ENCODE measurements at places on chromosomes 4 and X.

- DNase-seq, result no peak
Observed at GRCh38 chr4:101321481-101322042, 25.8 kb downstream of the PPP3CA start.

DNA sequence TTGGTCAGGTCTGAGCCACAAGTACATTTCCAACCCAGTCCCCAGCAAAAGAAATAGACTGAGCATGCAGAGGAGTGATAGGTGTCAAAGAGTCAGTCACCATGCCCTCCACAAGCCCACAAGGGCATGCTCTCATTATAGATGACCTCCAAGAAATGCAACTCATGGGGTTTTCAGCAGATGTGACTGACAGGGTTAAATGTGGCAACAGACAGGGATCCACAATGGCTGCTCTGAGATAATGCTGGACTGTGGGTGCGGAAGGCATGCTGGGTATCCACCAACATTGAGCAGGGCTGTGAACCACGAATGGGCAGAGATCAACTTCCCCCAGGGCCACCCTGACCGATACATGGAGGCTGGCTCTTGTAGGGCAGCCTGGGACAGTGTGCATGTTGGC lies 115.8 kb downstream of the BCOR start:
- DNase-seq, result no peak

- no peak for DNase-seq
Observed at GRCh38 chr4:55604996-55605395, 13.0 kb upstream of the PDCL2 start.

DNA sequence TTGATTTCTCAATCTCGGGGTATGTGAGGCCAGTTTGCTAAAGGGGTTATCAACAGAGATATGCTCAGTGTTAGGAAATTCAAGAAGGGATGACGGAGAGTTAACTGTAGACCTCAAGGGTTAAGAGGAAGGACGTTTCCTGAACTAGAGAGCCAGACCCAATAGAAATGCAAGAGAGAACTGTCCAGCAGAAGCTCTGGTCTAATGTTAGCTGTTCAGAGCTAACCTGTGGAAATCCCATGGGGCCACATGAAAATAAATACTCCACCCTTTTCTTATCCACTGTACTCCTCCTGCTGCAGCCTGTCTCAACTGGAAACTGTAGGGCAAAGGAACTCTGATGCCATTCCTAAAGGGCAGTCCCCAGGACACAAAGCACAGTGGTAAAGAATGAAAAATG lies 274.3 kb downstream of the DMD start:
- no peak for DNase-seq

GRCh38 chrX:17814557-17814956 lies 46.5 kb downstream of the RAI2 start:
- DNase-seq, result no peak

- no peak for DNase-seq
Observed at GRCh38 chrX:146456058-146456457, 353.5 kb upstream of the CXorf51B start.

DNA sequence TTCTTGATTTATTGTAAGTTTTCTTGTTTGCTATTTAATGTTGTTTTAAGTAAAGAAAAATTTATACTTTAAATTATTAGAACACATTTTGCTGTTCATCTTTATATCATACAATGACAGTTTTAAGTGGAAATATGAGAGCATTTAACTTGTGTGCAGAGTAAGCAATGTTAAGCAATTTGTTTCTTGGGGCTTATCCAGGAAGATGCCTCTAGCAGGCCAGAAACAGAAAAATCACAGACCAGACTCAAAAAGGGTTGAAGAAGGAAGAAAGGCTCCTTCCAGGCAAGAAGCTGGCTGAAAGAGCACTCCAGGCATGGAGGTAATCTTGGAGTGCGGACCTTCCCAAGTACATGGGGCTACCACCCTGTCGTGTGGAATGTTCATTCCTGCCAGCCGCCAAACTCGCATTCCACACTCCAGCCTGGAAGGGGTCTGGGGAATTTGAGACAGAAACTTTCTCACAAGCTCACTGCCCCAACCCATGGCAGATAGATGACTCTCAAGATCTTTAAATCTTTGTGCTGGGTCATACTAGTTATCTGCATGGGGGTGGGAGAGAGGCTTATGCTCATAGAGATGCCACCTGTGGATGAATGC lies 1521.3 kb upstream of the AGA start:
- no peak for DNase-seq

DNA sequence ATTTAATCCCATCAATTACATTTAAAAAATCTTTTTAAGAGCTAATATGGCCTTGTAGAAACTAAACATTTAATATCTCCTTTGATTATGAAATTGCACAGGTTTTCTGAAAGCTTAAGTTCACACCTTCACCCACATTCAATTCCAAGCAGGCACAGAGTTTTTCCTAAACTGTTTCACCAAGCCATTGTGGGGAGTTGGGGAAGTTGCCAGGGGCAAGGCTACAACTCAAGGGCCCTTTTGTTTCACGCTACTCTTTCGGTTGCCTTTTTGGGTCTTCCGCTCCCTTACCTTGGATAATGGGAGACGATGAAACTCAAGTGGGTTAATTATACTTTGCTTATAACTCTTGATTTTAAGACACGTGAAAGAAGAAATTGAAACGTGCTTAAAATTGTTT lies 33.3 kb downstream of the APBB2 start:
- no peak for DNase-seq

DNA sequence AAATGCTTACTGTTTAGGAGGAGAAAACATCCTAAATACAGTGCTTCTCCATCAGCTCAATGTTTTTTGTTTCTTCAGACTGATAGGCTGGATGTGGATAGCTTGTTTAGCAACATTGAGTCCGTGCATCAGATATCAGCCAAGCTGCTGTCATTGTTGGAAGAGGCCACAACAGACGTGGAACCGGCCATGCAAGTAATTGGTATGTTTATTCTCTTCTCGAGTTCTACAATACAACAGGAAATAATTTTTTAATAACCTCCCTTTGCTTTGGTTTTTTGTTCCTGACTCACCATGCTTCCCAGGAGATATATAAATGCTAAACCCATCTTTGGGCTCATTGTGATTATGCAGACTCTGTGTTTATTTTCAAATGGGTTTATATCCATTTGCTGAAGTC lies 60.9 kb downstream of the ARHGEF38 start:
- no peak for DNase-seq

GRCh38 chrX:129739578-129739977 lies 799 bp downstream of the XPNPEP2 start:
- no peak for DNase-seq

GRCh38 chr4:110793890-110794554 lies 171.1 kb upstream of the PITX2 start:
- no peak for DNase-seq

DNA sequence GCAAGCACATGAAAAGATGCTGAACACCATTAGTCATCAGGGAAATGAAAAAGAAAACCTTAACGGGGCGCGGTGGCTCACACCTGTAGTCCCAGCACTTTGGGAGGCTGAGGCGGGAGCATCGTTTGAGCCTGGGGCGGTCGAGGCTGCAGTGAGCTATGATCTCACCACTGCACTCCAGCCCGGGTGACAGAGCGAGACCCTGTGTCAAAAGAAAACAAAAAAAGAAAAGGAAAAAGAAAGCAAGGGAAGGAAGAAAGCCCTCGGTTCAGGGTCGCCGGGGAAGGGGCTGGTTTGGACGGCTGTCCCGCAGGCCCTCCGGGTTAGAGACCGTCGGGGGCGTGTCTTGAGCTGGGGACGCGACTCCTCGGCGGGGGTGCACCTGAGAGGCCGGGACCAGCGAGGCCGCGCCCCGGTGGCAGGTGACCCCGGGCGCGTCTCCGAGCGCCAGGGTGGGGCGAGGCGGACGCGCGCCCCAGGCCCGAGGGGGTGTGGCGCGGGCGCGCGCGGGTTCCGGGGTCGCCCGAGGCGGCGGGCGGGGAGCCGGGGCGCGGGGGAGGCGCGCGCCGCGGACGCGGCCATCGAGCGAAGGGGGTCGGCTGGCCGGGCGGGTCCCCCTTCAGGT lies 478 bp upstream of the PLXNA3 start:
- DNase-seq, result peak; percentile 74

- DNase-seq, result no peak
Observed at GRCh38 chr4:30860978-30861377, 140.8 kb downstream of the PCDH7 start.

DNA sequence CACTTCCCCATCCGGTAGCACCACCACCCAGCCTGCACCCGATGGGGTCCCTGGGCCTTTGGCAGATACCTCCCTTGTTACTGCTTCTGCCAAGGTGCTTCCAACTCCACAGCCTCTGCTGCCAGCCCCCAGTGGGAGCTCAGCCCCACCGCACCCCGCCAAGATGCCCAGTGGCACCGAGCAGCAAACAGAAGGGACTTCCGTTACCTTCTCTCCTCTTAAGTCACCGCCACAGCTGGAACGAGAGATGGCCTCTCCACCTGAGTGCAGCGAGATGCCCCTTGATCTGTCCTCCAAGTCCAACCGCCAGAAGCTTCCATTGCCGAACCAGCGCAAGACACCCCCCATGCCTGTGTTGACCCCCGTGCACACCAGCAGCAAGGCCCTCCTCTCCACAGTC lies 31.9 kb downstream of the BCORL1 start:
- DNase-seq, result no peak

- no peak for DNase-seq
Observed at GRCh38 chr4:38152721-38153386, 192.7 kb downstream of the PTTG2 start.

DNA sequence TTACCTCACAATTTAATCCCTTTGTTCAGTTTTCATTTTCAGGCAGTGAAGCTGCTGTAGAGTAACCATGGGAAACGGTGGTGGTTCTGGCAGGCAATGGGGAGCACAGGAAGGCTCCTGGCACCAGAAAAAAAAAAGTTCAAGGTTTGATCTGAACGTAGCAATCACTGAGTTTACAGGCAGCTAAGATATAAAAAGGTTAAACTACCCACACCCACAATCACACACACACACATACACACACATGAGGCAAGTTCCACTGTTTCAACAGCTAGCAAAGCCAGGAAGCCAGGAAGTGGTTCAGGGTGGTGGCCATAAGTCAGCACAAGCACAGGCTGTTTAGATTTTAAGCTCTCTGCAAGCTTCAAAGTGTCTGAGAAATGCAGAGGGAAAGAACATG lies at the start of gene SULT1B1:
TSS of gene SULT1B1 (minus strand) at position 166 of the 400 bp plus-strand sequence. CDS start 5,403 bp downstream, outside the sequence.
- DNase-seq, result no peak

DNA sequence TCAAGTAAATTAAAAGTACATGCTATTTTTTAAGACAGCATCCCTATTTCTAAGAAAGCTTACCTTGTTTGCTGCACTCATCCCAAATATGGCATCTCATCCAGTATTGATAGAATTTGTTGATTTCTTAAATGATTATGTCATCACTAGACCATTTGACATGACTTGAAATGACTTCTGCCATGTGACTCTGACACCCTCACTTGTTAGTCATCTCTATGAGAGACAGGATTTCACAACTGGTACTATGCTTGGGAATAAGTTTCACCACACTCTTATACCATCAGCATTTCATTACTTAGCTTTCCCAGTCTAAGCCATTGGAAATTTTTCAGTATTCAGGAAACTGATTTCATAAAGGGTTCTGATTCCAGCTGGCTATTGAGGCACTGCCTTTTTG lies 55.3 kb downstream of the TMPRSS11F start:
- DNase-seq, result peak; percentile 14

DNA sequence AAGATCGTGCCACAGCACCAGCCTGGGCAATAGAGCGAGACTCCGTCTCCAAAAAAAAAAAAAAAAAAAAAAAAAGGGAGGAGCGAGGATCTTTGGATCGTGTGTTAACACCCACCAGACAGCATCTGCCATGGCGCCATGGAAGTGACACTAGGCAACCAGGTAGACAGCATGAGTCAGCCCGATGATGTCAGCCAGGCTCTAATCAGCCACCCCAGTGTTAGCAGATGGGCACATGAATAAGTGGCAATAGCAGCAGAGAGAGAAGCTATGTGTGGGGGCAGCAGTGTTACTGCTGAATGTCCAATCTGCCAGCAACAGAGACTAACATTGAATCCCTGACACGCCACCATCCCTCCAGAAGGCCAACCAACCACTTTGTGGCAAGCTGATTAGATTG lies 6.6 kb downstream of the SYN1 start:
- no peak for DNase-seq

GRCh38 chr4:95910749-95911148 lies 70.9 kb downstream of the PDHA2 start:
- no peak for DNase-seq

DNA sequence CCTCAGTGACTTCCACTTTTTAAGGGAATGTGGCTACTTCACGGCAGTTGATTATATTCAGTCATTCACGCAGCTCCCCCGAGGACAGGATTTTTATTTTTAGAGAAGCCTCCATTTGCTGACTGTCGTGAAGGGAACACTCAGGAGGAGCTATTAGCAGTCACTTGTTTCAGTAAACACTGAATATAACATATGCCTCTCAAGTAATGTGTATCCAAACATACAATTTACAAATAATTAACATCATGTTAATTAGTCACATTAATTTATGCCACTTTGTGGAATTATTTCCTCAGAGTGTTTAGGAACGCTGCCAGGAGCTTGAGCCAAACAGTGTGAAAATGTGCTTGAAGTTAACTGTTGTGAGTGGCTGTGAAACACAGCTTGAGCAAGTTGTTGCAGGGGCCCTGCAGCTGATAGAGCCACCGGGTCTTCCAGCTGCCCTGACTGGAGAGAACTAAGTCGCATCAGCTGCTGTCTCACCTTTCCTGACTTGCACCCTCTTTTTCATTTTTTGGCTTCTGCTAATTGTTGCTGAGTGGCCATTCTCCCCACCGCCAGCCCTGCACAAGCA lies 245.6 kb downstream of the LDB2 start:
- DNase-seq, result no peak

DNA sequence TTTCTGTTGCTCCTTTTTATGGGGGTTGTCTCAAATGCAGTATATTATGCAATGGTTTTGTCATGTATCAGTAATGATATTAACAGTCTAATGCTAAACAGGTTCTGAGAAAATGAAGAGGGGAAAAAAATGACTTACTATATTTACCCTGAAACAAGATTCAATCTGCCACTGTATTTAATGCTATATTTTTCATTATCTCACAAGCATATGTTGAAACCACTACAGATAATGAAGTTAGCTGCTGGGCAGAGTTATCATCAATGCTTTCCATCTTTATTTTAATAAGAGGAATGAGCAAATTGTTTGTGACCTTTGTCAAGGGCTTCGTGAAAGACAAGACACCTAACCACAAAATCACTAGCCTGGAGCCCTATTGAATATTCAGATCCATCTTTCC lies 32.6 kb upstream of the NAA11 start:
- no peak for DNase-seq

DNA sequence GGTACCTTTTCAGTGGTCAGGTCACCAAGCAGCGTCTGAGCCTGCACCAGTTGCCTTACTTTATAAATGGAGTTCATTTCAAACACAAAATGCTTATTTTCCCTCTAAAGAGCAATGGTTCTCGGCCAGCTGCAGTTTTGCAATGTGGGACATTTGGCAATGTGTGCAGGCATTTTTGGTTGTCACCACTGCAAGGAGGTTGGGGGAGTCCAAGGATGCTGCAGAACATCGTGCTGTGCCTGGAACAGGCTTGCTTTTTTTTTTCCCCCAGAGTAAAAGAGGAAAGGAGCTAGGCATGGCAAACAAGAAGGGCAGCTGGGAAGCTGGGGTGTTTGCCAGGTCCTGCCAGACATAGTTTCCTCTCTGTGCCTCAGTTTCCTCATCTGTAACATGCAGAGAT lies 115.6 kb downstream of the GPR143 start:
- no peak for DNase-seq

- DNase-seq, result no peak
Observed at GRCh38 chr4:146347822-146348221, 133.5 kb downstream of the REELD1 start.
